Stomach (tissue), 19 donors: ENCODE measurements at places on chromosomes 6 and 20. TPM values are rescaled to one million over a fixed set of nuclear protein-coding genes. Genes with fewer than 3 reads are reported as not detected.

DNA sequence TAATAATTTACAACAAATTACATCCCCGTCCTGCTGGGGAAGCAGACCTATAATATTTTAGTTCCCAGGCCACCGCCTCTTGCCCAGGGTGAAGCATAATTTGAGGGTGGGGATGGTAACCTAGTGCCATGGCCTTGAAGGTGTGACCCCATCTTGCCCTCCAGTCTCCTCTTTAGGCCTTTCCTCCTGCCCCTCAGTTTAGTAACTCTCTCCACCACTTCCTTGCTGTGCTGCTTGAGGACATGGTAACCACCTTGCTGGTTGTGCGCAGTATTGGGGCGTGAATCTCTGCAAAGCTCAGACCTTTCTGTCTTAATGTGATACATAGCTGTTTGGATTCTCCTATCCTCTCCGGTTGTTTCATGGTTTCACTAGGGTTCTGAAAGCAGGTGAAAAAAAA is 16.6 kb downstream of the SNX9 start:
- H3K27ac ChIP-seq: no peak overlapping the region
- DNase-seq: no peak
- no peaks in the 10 kb centered on the region for H3K27me3 ChIP-seq
- no peaks in the 10 kb centered on the region for H3K36me3 ChIP-seq
- no peak overlapping the region for H3K4me3 ChIP-seq

GRCh38 chr6:146985111-146985510 is 219.1 kb upstream of the STXBP5 start:
- peak; percentile 41 for DNase-seq
- no peak overlapping the region for H3K27ac ChIP-seq
- no peaks in the 10 kb centered on the region for H3K4me1 ChIP-seq
- no peaks in the 10 kb centered on the region for H3K36me3 ChIP-seq
- H3K4me3 ChIP-seq: no peak overlapping the region

DNA sequence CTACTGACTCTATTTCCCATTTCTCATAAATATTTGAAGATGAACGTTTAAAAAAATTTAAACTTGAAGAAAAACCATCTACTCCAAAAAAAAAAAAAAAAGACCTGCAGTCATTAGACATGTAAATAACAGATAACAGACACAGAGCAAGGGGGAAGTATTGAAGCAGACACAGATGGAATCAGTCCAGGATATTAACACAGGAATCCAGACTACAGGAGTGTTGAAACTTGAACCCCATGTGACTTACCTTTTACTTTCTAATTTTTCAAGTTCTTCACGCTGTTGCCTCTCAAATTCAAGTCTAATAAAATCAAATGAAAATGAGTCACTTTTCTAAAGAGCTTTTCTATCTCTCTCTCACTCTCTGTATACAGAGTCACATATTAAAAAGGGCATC is 191.8 kb downstream of the KIF16B start:
- no peak overlapping the region for H3K4me3 ChIP-seq
- peaks cover 54% of the 10 kb centered on the region for H3K36me3 ChIP-seq
- no peak for DNase-seq
- no peak overlapping the region for H3K27ac ChIP-seq
- no peaks in the 10 kb centered on the region for H3K27me3 ChIP-seq
- no peaks in the 10 kb centered on the region for H3K4me1 ChIP-seq

DNA sequence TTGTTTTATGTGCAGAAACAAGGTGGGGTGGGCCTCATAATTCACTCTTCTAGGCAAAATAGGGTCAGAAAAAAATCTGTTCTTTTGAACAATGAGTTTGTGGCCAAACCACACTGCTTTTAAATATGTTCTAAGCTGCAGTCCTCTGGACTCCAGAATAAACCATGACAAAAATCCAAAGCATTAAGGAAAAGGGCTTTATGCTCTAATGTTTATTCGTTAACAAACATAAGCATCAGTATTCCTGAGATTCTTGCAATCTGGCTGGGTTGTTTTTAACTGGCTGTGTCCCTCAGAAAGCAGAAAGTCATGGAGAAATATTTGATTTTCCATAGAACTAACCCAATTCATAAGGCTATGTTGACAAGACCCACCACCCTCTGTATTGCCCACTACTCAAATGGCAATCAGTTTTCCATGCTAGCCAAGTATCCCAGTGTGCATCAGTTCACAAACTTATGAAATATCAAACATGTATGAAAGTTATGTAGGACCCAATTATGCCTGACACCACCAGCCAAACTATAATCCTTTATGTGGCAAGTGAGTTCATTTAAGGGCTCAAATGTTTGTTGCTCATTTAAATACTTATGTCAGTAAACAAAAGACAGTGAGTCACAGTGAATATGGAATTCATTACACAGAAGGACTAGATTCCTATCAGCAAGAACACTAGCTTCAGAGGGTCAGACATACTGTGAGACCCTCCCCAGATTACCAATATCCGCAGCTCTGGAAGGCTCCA is 45.1 kb downstream of the PKHD1 start:
- no peak for DNase-seq
- no peaks in the 10 kb centered on the region for H3K27me3 ChIP-seq
- H3K4me1 ChIP-seq: no peaks in the 10 kb centered on the region
- no peak overlapping the region for H3K4me3 ChIP-seq

- no peak overlapping the region for H3K4me3 ChIP-seq
- DNase-seq: no peak
- H3K27ac ChIP-seq: no peak overlapping the region
Measured at GRCh38 chr20:34791289-34792020, 34.0 kb downstream of the NCOA6 start.

- no peak for DNase-seq
- no peaks in the 10 kb centered on the region for H3K36me3 ChIP-seq
- H3K4me1 ChIP-seq: no peaks in the 10 kb centered on the region
- no peak overlapping the region for H3K27ac ChIP-seq
Measured at GRCh38 chr6:15888798-15889772, 226.3 kb upstream of the DTNBP1 start.

GRCh38 chr20:14555676-14556075 is 218.3 kb upstream of the FLRT3 start:
- no peak overlapping the region for H3K27ac ChIP-seq
- H3K36me3 ChIP-seq: no peaks in the 10 kb centered on the region
- H3K27me3 ChIP-seq: no peaks in the 10 kb centered on the region
- no peak for DNase-seq
- no peak overlapping the region for H3K4me3 ChIP-seq
- H3K4me1 ChIP-seq: no peaks in the 10 kb centered on the region

DNA sequence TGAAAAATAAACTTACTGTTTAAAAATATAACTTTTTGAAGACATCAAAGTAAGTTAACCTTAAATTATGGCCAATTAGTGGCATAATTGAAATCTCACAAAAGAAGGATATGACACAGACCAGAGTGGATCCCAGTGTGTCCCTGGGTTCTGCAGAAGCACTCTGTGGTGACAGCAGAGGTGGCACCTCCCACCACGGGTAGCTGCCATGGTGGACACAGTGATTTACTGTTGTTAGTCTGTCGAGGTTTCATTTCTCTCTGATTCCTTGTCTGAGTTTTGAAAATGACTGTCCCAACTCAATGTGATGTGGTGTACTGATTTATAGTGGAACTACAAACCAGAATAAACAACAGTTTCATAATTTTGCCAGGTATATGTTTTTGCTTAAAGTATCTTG is 76.5 kb downstream of the TULP4 start:
- no peak overlapping the region for H3K4me3 ChIP-seq
- DNase-seq: no peak
- no peak overlapping the region for H3K27ac ChIP-seq
- H3K36me3 ChIP-seq: no peaks in the 10 kb centered on the region
- no peaks in the 10 kb centered on the region for H3K4me1 ChIP-seq
- no peaks in the 10 kb centered on the region for H3K27me3 ChIP-seq

GRCh38 chr6:149028767-149029405 is 282.1 kb downstream of the UST start:
- H3K4me3 ChIP-seq: no peak overlapping the region
- peak; percentile 95 for DNase-seq
- H3K27ac ChIP-seq: no peak overlapping the region
- peaks cover 29% of the 10 kb centered on the region for H3K4me1 ChIP-seq
- no peaks in the 10 kb centered on the region for H3K36me3 ChIP-seq

DNA sequence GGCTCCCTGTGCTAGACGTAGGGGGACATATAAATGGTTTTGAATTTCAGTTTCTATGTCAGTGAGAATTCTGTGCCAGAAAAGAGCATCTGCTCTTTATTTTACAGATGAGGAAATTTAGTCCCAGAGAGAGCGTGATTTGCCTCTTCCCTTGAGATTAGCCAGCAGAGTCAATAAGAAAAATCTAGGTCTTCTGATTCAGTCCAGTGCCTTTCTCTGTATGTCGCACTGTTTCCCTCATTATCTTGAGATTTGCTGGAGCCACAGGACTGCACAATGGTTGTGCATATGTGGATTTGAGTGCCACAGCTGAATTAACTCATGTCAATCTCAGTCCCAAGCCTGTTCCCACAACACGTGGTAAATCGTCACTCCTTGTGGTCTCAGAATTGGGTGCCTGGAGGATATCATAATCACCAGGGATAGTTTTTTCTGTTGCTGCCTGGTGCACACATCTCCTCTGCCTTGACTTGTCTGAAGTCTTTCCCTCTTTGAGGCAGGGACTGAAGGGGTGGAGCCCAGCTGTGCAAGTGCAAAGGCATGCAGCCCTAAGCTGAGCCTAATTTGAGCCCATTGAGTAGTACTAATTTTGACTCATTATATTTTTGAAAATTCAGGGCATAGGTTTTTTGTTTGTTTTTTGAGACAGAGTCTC is 276.7 kb downstream of the SOX4 start:
- no peaks in the 10 kb centered on the region for H3K4me1 ChIP-seq
- H3K27ac ChIP-seq: no peak overlapping the region
- H3K27me3 ChIP-seq: no peaks in the 10 kb centered on the region
- H3K4me3 ChIP-seq: no peak overlapping the region
- DNase-seq: no peak

- no peak overlapping the region for H3K27ac ChIP-seq
- no peak for DNase-seq
- H3K4me1 ChIP-seq: no peaks in the 10 kb centered on the region
- H3K4me3 ChIP-seq: no peak overlapping the region
- H3K27me3 ChIP-seq: no peaks in the 10 kb centered on the region
Measured at GRCh38 chr6:142292166-142292924, 9.5 kb upstream of the ADGRG6 start.

DNA sequence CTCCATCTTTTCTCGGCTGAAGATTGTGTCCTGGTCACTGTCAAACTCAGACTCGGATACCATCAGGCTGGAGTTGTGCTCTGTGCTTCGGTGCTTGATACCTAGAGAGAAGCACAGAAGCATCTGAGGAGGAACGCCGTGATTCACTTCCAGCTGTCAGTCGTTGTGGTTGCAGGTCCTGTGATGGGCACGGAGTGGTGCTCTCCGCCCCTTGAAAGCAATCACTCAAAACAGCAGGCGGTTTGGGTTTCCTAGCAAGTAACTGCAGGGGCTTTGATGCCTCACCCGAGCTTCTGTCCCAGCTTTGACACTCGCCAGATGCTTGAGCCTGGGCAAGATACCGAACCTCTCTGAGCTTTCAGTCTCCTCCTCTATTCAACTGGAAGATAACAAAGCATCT is 52.5 kb downstream of the ALDH5A1 start:
- no peak overlapping the region for H3K27ac ChIP-seq
- no peaks in the 10 kb centered on the region for H3K4me1 ChIP-seq
- no peak overlapping the region for H3K4me3 ChIP-seq
- no peak for DNase-seq
- H3K27me3 ChIP-seq: no peaks in the 10 kb centered on the region
- no peaks in the 10 kb centered on the region for H3K36me3 ChIP-seq

DNA sequence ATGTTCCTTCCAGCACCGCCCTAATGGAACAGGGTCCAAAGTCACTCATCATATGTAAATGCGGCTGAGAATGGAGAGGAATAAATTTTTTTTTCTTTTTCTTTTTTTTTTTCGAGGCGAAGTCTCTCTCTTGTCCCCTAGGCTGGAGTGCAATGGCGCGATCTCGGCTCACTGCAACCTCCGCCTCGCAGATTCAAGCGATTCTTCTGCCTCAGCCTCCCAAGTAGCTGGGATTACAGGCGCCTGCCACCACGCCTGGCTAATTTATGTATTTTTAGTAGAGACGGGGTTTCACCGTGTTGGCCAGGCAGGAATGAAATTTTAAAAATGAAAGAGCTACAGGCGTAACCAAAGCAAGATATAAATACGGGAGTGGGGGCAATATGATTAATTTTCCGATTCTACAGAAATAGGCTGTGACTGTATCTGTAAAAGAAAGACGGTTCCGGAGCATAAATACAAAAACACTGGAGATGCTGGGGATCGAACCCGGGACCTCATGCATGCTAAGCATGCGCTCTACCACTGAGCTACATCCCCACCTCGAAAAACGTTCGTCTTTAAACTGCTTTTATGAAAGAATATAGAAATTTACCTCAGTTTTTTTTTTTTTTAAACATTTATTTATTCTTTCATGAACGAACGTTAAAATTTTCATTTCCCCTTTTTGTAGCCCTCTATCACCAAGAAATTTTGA is 132.2 kb downstream of the GPX5 start:
- peaks cover 37% of the 10 kb centered on the region for H3K27me3 ChIP-seq
- no peaks in the 10 kb centered on the region for H3K4me1 ChIP-seq
- no peak for DNase-seq
- H3K4me3 ChIP-seq: peak overlapping the region; percentile 44
- no peaks in the 10 kb centered on the region for H3K36me3 ChIP-seq
- no peak overlapping the region for H3K27ac ChIP-seq

- no peak overlapping the region for H3K27ac ChIP-seq
- H3K4me3 ChIP-seq: no peak overlapping the region
- DNase-seq: peak; percentile 49
- no peaks in the 10 kb centered on the region for H3K4me1 ChIP-seq
- no peaks in the 10 kb centered on the region for H3K27me3 ChIP-seq
- no peaks in the 10 kb centered on the region for H3K36me3 ChIP-seq
Measured at GRCh38 chr6:19042420-19042819, 655.3 kb downstream of the RNF144B start.

- DNase-seq: no peak
- no peak overlapping the region for H3K4me3 ChIP-seq
- no peaks in the 10 kb centered on the region for H3K4me1 ChIP-seq
- no peak overlapping the region for H3K27ac ChIP-seq
- no peaks in the 10 kb centered on the region for H3K36me3 ChIP-seq
Measured at GRCh38 chr6:48996461-48997119, 466.5 kb downstream of the MMUT start.

DNA sequence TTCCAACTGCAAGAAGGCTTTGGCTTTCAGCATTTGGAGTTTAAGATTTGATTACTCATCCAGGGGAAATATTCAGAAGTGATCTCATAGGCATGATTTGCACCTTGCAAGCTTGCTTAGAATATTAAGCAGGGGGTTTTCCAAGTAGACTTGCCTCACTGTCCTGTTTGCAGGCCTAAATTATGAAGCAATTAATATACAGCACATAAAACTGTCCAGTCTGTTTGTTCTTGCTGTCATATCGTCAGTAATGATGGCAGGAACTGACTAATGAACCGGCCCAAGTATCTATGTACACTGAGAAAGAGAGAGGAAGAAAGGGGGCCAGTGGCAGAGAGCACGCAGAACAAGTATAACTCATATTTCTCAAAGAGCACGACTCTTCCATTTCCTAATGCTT is 212.5 kb upstream of the SUPT3H start:
- DNase-seq: no peak
- H3K27me3 ChIP-seq: no peaks in the 10 kb centered on the region
- peak overlapping the region; percentile 39 for H3K27ac ChIP-seq
- H3K36me3 ChIP-seq: no peaks in the 10 kb centered on the region
- H3K4me1 ChIP-seq: peaks cover 15% of the 10 kb centered on the region

- H3K27ac ChIP-seq: peak overlapping the region; percentile 43
- peak; percentile 95 for DNase-seq
- no peaks in the 10 kb centered on the region for H3K27me3 ChIP-seq
- peaks cover 36% of the 10 kb centered on the region for H3K4me1 ChIP-seq
Measured at GRCh38 chr20:53578492-53579222, 15.0 kb downstream of the ZNF217 start.

The SUMO4 gene
- total RNA-seq: not detected

The TMC2 gene
- total RNA-seq: not detected

The FILIP1 gene
- 2.6 TPM for total RNA-seq

The LAMA4 gene
- 324 TPM for total RNA-seq

The CLPSL2 gene
- not detected for total RNA-seq

The CPXM1 gene
- total RNA-seq: not detected
